Stimulated activated CD4-positive, alpha-beta T cell treated with anti-CD3 and anti-CD28 coated beads, Interleukin-4, amount 100 ng/mL, for 24 hours (primary cell): ENCODE measurements at places on chromosomes 12 and 14.

- no peak for DNase-seq
Observed at GRCh38 chr12:108175310-108175709, 46.2 kb downstream of the WSCD2 start.

GRCh38 chr12:104704224-104704779 is 247.6 kb downstream of the CHST11 start:
- no peak for DNase-seq

- peak; percentile 27 for DNase-seq
Observed at GRCh38 chr14:73755434-73756014, 41.3 kb upstream of the PNMA1 start.

- DNase-seq = no peak
Observed at GRCh38 chr12:125065919-125066570, 810 bp downstream of the AACS start.

DNA sequence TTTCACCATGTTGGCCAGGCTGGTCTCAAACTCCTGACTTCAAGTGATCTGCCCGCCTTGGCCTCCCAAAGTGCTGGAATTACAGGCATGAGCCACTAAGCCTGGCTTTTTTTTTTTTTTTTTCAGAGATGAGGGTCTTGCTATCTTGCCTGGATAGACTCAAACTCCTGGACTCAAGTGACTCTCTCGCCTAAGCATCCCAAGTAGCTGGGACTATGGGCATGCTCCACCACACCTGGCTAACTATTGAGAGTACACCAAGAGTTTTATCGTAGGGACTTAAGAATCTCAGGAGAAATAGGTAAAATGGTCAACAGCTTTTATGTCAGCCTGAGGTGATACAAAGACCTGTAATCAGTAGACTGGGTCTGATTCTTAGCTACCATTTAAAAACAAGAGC is 31.2 kb upstream of the SIX1 start:
- DNase-seq = no peak

DNA sequence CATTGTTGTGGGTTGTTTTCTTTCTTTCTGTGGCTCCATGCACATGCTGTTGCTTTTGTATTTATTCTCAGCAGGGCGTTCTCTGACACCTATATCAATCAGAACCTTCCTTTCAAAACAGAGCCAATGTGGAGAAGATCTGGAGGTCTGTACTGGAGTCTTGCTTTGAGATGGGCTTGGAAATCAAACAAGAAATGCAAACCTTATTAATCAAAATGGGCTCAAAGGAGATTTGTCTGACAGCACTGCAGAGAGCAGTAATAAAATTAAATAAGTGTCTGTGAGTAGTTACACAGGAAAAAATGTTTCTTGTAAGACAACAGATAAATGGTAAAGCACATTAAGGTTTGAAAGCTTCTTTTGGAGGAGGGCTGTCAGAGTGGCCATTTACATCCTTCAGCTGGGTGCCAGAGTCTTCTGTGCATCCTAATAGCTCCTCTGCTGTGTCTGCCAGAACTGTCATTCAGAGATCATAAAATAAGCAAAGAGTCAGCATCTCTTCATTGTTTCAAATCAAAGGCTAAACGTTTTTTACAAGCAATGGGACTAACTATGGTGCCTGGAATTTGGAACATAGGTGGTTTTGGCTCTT is 414.3 kb downstream of the NAV3 start:
- no peak for DNase-seq

- DNase-seq = no peak
Observed at GRCh38 chr14:34920339-34920738, 45.2 kb upstream of the BAZ1A start.

GRCh38 chr12:113204804-113205203 is 16.5 kb upstream of the TPCN1 start:
- no peak for DNase-seq

- no peak for DNase-seq
Observed at GRCh38 chr12:77124767-77125166, 59.4 kb upstream of the E2F7 start.

- DNase-seq = no peak
Observed at GRCh38 chr14:33469898-33470297, 481.0 kb downstream of the EGLN3 start.

GRCh38 chr14:92770484-92770883 is 22.1 kb upstream of the LGMN start:
- no peak for DNase-seq

GRCh38 chr14:81222691-81223090 is 1.9 kb upstream of the GTF2A1 start:
- no peak for DNase-seq

GRCh38 chr12:104634852-104635251 is 178.1 kb downstream of the CHST11 start:
- no peak for DNase-seq

GRCh38 chr14:60175255-60175902 is 10.2 kb upstream of the DHRS7 start:
- DNase-seq = no peak

DNA sequence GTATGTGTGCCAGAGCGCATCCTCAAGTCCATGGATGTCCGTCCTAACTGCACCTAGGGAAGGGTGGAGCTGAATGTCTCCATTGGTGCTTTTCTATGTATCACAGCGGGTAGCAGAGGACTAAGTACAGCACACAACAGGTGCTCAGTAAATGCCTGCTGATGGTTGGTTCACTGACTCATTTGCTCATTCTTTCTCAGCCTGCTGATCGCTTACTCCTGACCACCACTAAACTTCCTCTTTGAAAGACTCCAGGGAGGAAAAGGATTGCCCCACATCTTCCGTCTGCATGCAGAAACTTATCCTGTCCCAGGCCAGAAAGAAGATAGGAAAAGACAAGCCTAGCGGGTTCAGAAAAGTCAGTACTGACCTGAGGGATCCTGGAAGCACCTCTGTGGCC is 66.3 kb downstream of the B4GALNT3 start:
- no peak for DNase-seq

GRCh38 chr14:21258889-21259787 is 10.1 kb downstream of the HNRNPC start:
- DNase-seq = no peak

- no peak for DNase-seq
Observed at GRCh38 chr12:104006929-104007328, 41.3 kb downstream of the TDG start.

- no peak for DNase-seq
Observed at GRCh38 chr12:75419841-75420240, 29.0 kb downstream of the GLIPR1L2 start.

DNA sequence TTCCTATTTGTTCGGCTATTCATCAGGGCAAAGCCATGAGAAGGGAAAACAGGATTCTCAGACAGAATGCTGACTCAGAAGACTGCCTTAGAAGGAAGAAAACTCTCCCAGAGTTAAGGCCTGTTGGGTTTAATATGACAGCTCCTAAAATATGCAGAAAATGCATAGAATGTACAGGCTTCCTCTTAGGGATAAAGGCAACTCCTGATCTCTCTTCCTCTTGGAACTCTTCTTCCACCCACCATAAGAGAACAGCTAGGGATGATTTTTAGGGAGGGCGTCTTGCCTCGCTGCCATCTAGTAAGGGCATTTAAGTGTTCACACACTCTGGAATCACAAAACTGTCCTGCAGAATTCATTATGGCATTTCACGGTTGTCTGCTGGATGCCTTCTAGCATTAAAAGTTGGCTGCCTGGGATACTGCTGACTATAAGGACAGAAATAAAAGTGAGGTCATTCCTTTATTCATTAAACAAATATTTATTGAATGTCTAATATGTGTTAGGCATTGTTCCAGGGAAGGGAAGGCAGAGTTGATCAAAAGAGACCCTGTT is 73.7 kb downstream of the DCAF5 start:
- DNase-seq = no peak

DNA sequence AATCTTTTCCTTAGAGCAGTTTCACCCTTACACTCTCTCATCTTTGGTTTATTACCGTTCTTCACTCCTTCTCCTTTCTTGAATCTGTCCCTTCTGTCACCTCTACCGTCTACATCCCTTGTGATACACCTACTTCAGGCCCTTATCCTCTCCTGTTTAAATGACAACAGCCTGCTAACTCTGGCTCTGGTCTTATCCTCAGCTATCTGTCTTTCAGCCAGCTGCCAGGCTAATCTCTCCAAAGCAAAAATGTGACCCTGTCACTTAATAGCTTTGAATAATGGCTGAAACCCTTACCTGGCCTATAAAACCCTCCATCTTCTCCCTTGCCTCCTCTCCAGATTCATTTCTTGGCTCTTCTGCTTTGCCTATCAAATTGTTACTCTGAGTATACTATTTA is 32.3 kb downstream of the BEST3 start:
- DNase-seq = no peak

GRCh38 chr12:19048943-19049342 is 80.6 kb upstream of the PLEKHA5 start:
- no peak for DNase-seq

DNA sequence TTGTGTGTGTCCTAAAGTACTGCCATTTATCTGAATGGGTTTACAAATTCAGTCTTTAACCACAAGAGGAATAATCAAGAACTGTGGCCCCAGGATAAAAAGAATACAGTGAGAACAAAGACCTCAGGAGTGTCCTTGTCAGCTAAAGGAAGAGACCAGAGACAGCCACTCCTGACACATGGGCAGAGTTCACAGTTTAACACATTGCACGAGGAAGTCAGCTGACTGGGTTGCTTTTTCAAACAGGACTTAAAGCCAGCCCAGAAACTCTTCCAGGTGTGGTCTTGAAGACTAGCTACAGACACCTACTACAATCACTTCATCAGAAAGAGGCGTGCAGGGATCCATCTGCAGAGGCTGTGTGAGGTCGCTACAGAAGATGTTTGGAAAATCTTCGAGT is 42.8 kb downstream of the GNS start:
- DNase-seq = no peak

GRCh38 chr12:13084898-13085640 is 18.4 kb downstream of the GSG1 start:
- no peak for DNase-seq

DNA sequence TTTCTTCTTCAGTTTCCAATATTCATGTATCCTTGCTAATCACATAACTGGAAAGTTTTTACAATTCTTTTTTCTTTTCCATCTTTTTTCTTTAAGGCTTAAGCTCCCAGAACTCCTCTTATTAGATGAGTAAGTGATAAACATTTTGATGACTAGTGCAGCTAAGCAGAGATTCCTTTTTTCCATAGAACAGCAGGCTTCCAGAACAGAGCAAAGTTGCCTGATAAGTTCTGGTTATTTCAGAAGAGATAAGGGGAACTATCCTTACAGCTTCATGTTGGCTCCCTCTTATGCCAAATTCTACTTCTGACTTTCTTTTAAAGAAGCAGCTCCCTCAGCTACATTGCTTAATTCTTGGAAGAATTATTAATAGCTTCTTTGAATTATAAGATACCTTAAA is 194.7 kb upstream of the FAR2 start:
- no peak for DNase-seq

GRCh38 chr12:125685915-125686314 is 620.7 kb downstream of the AACS start:
- no peak for DNase-seq

DNA sequence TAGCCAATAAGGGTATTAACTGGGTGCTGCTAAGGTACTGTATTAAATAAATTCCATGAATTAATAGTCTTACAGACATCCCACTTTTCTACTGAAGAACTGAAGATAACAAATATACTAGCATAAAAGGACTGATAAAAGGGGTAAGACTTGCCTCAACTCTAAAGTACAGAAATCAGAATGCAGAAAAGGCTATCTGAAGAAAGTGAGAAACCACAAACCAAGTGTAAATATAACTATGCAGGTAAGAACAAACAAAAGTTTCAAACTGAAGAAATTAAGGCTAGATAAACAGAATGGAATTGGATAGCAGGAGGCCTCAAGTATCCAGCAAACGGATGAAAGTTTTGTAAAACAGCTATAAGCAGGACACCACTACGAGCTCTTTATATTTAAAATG is 29.5 kb downstream of the YAF2 start:
- no peak for DNase-seq

DNA sequence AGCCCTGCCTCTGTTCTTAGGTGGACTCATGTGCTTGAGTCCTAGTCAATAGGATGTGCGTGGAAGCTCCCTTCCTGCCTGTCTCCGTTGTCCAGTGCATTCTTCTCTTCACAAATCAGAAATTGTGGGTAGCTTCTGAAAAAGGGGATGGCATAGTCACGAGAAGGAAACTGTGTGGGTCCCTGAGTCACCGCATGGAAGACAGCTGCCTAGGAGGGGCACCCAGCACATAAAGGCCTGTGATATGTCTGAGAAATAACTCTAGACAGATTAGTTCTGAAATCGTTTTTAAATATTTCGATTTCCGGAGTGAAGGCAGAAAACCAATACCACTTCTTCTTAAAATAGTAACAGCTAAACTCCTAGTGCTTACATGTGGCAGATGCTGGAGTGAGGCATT is 974.4 kb downstream of the BCL11B start:
- no peak for DNase-seq

- peak; percentile 78 for DNase-seq
Observed at GRCh38 chr14:93994919-93995682, 2.0 kb upstream of the CCDC197 start.

- no peak for DNase-seq
Observed at GRCh38 chr12:14656846-14657245, 39.6 kb downstream of the GUCY2C start.

DNA sequence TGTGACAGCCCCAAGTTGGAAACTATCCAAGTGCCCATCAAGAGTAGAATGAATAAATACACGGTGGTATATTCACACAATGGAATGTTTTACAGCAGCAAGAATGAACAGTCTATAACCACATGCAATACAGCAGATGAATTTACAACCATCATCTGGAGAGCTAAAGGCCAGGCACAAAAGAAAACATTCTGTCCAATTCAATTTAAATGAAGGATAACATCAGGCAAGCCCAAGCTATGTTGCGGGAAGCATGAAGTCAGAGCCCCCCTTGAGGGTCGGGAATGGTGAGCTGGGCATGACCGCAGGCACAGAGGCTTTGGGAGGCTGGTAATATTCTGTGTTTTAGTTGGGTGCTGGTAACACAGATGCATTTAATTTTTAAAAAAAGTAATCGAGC is 76.0 kb downstream of the SYNE3 start:
- no peak for DNase-seq

DNA sequence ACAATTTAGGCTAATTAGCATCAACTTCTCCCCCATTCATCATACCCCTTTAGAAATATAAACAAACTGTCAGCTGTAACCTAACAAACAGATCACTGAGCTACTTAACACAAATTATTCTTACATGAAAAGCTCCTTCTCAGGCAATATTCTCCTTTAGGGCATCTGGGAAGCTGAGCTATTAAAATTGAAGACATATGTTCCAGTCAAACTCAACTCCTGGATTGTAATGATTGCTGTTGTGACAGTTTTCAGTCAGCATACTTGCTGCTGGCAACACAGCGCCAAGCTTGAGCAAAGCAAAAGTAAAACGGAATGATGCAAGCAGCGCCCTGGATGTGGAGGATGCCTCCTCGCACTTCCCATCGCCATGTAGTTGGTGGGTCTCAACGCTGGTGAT is 82.4 kb downstream of the SLC25A21 start:
- no peak for DNase-seq
